ENCODE measurements at places on chromosomes 7 and 10.
A peak's percentile ranks its signal among the peaks of the same experiment; 100 is the strongest.

GRCh38 chr7:63899691-63900393, 98.8 kb upstream of the ZNF722 start:
- DNase-seq = no peak

- no peak for DNase-seq
These were observed 5.3 kb downstream of the CYP26C1 start for GRCh38 chr10:93065675-93066543.

DNA sequence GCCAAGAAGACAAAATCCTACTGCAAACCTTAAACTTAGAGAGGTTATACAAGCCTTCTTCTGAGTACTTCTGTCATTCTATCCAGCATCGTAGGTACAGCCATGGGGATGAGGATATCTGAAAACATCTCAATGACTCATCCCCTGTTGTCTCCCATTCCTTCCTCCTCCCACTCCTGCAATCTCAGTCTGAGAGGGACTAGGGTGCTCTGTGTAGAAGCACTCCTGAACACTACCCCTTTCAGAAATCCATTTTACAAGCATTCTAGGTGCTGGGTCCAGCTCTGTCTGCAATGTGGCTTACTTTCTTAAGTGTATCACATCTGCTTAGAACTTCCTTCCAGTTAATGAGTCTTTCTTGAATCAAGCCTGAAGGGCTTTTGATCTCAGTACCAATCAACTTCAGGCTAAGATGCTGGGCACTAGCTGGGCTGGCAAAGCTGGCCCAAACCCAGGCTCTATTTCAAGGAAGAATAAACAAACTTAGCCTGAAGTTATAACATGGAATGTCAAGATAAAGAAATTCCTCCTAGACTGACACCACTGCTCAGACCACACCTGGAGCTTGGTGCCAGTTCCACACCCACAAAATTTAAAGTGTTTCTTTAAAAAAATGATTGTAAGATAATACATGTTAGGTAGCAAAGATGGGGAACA, 270.3 kb upstream of the AOAH start:
- DNase-seq = peak; percentile 37

DNA sequence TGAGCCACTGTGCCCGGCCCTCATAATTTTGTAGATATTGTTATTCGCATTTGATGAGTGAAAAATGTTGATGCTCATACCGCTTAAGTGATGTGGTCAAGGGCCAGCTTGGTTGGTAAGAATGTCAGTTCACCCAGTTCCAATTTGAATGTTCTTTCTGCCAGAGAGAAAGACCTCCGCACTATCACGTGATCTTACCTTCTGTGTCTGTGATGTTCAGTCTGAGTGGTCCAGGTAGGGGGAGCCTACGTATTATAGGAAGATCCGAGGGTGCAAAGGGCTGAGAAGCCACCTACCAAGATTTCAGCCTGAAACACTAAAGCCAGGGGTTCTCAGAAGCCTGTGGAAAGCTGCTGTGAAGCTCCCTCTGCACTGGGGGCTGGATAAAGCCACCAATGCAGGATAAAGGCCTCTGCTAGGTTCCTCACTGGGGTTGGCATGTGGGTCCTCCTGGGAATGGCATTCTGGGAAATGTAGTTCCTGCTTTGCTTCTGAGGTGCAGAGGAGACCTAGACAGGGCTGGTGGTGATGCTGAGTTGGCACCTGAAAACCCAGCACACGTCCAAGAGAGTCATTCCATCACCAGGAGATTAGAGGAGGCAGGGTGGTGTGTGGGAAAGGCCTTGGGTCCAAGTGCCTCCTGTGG, 64.7 kb upstream of the AOAH start:
- no peak for DNase-seq

- DNase-seq = no peak
These were observed 81.8 kb upstream of the CTTNBP2 start for GRCh38 chr7:117955046-117955445.

GRCh38 chr10:73937333-73938043, 26.6 kb downstream of the PLAU start:
- no peak for DNase-seq

DNA sequence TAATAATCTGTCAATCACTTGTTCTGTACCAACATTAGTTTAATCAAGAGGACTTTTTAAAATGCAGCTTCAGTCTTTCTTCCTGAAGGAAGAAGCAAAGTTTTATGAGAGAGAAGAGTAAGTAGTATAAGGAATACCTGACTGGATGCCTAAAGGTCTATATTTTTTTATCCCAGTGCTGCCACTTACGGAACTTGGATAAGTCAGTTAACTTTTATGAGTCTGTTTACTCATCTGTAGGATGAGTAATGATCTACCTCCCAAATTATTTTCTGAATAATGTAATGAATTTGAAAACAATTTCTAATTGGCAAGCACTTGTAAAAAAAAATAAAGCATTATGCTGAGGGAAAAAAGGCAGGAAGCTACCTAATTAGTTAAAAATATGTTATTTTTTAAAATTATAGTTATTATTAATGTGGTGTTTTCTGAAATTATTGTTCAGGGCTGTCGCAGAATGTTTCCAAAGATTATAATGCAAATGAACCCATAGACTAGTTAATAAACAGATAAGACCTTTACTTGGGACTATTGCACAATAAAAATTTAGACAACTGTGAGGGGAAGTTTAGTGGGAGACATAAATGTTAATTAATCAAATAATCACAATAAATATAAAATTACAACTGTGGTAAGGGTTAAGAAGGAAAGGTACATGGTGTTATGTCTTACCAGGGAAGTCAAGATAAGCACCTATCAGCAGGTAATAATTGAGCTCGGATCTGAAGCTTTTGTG, 24.6 kb downstream of the SLK start:
- DNase-seq = no peak

- DNase-seq = no peak
These were observed 243.5 kb downstream of the TRIL start for GRCh38 chr7:28714459-28715120.

DNA sequence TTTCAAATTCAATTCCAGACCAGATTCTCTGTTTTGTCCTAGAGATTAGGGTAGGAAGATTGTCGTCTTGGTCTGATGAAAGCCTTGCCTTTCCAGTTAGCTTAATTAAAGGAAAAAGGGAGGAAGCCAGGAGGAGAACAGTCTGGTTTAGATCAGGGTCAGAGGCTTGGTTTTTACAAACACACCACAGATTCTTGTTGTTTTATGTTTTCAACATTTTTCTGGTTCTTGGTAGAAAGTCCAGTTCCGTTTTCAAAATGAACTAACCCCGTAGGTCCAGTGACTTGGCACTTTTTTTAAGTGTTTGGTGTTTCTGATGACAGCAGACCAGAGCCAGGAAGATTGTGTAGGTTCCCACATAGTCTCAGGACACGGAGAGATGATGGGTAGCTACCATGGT, 167.1 kb upstream of the INHBA start:
- no peak for DNase-seq
